ENCODE measurements at places on chromosomes 6 and 20.

DNA sequence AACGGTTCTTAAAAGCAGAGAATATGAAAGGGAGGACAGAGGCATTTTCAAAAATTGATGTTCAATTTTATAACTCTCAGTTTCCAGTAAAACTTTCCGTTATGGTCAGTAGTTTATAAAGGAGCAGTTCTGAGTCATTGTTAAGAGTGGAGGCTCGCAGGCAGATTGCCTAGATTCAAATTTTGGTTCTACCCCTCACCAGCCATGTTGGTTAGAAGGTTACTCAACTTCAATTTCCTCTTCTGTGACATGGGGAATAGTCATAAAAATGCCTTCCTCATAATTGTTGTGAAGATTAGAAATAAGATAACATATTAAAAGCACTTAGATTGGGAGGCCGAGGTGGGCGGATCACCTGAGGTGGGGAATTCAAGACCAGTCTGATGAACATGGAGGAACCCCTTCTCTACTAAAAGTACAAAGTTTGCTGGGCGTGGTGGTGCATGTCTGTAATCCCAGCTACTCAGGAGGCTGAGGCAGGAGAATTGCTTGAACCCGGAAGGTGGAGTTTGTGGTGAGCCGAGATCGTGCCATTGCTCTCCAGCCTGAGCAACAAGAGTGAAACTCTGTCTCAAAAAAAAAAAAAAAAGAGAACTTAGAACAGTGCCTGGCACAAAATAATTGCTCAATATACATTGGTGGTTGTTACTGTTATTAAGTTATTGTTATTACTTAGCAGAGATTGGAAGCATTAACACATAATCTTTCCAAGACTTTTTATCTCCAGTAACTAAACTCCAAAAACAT, 348.9 kb downstream of the NRN1 start:
- H3K27me3 ChIP-seq: no peaks in the 10 kb centered on the region
- no peak overlapping the region for H3K27ac ChIP-seq
- H3K4me1 ChIP-seq: no peaks in the 10 kb centered on the region

GRCh38 chr20:50130995-50131394, 18.0 kb upstream of the UBE2V1 start:
- no peak for DNase-seq
- no peaks in the 10 kb centered on the region for H3K27me3 ChIP-seq
- peaks cover 16% of the 10 kb centered on the region for H3K36me3 ChIP-seq
- no peak overlapping the region for H3K27ac ChIP-seq
- no peaks in the 10 kb centered on the region for H3K4me1 ChIP-seq
- no peak overlapping the region for H3K4me3 ChIP-seq

GRCh38 chr6:37578104-37578503, 78.4 kb upstream of the CCDC167 start:
- H3K36me3 ChIP-seq: no peaks in the 10 kb centered on the region
- H3K27ac ChIP-seq: no peak overlapping the region
- peaks cover 12% of the 10 kb centered on the region for H3K27me3 ChIP-seq
- DNase-seq: no peak
- peaks cover 6% of the 10 kb centered on the region for H3K4me1 ChIP-seq

GRCh38 chr6:32982084-32982701, 13.8 kb downstream of the BRD2 start:
- H3K27ac ChIP-seq: peak overlapping the region; percentile 58
- peak overlapping the region; percentile 23 for H3K4me3 ChIP-seq
- peaks cover 17% of the 10 kb centered on the region for H3K27me3 ChIP-seq
- DNase-seq: no peak

- H3K27me3 ChIP-seq: peaks cover 4% of the 10 kb centered on the region
- no peaks in the 10 kb centered on the region for H3K4me1 ChIP-seq
- no peak for DNase-seq
These were observed 55.4 kb downstream of the PREX1 start for GRCh38 chr20:48772183-48772976.

- peaks cover 10% of the 10 kb centered on the region for H3K4me1 ChIP-seq
- H3K36me3 ChIP-seq: no peaks in the 10 kb centered on the region
- no peaks in the 10 kb centered on the region for H3K27me3 ChIP-seq
- no peak overlapping the region for H3K4me3 ChIP-seq
- DNase-seq: no peak
These were observed 181.0 kb upstream of the ZNF217 start for GRCh38 chr20:53774461-53775203.

DNA sequence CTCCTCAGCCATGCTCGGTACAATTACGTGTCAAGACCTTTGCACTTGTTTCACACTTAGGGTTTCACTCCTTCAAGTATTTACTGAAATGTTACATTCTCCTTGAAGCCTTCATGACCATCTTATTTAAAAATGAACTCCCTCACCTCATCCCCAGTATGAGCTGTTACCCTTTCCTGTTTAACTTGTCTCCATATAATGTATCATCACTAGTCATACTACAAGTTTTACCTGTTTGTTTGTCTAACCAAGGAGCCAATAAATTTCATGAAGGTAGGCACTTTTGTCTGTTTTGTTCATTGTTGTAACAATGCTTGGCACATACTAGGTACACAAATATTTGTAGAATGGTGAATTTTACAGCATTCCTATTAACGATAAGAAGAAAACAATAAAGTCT, 46.1 kb upstream of the MTRF1L start:
- H3K4me1 ChIP-seq: no peaks in the 10 kb centered on the region
- H3K27me3 ChIP-seq: no peaks in the 10 kb centered on the region
- no peak overlapping the region for H3K27ac ChIP-seq
- no peaks in the 10 kb centered on the region for H3K36me3 ChIP-seq
- no peak for DNase-seq

GRCh38 chr6:15372932-15373331, 127.1 kb downstream of the JARID2 start:
- H3K27ac ChIP-seq: no peak overlapping the region
- H3K4me3 ChIP-seq: no peak overlapping the region
- H3K27me3 ChIP-seq: no peaks in the 10 kb centered on the region
- peaks cover 5% of the 10 kb centered on the region for H3K36me3 ChIP-seq

DNA sequence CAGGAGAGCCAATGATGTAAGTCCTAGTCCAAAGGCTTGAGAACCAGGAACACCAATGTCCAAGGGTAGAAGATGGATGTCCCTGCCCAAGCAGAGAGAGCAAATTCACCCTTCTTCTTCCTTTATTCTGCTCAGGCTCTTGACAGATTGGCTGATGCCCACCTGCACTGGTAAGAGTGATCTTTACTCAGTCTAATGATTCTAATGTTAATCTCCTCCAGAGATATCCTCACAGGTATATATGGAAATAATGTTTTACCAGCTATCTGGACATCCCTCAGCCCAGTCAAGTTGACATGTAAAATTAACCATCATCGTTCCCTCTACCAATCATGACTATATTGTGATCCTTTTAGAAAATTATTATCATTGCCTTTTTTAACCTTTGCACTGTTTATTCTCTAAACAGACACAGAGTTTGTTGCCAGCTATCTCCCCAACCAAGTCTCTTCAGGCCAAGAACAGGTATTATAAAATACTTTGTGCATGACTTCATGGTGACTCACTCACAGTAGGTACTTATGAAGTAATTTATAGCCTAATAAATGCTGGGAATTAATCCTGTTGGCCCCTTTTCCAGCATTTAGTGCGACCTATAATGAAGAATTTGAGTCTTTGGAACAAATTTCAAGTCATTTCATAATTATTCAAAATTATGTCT, 26.2 kb upstream of the TSHZ2 start:
- no peaks in the 10 kb centered on the region for H3K36me3 ChIP-seq
- no peaks in the 10 kb centered on the region for H3K27me3 ChIP-seq
- no peak overlapping the region for H3K27ac ChIP-seq

DNA sequence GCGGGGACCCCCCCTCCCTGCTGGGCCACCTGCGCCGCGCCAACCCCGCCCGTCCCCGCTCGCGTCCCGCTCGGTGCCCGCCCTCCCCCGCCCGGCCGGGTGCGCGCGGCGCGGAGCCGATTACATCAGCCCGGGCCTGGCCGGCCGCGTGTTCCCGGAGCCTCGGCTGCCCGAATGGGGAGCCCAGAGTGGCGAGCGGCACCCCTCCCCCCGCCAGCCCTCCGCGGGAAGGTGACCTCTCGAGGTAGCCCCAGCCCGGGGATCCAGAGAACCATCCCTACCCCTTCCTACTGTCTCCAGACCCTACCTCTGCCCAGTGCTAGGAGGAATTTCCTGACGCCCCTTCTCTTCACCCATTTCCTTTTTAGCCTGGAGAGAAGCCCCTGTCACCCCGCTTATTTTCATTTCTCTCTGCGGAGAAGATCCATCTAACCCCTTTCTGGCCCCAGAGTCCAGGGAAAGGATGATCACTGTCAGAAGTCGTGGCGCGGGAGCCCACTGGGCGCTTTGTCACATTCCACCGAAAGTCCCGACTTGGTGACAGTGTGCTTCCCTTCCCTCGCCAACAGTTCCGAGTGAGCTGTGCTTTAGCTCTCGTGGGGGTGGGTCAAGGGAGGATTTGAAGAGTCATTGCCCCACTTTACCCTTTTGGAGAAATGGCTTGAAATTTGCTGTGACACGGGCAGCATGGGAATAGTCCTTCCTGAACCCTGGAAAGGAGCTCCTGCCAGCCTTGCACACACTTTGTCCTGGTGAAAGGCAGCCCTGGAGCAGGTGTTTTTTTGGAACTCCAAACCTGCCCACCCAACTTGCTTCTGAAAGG, 2.1 kb downstream of the VEGFA start:
- H3K4me3 ChIP-seq: peak overlapping the region; percentile 97
- peaks cover 10% of the 10 kb centered on the region for H3K36me3 ChIP-seq
- peak overlapping the region; percentile 96 for H3K27ac ChIP-seq
- peak; percentile 48 for DNase-seq
- H3K4me1 ChIP-seq: peaks cover 41% of the 10 kb centered on the region
- H3K27me3 ChIP-seq: no peaks in the 10 kb centered on the region

GRCh38 chr6:163148451-163149278, 265.9 kb upstream of the QKI start:
- H3K36me3 ChIP-seq: no peaks in the 10 kb centered on the region
- H3K4me3 ChIP-seq: no peak overlapping the region
- no peak for DNase-seq
- H3K27me3 ChIP-seq: no peaks in the 10 kb centered on the region
- peaks cover 4% of the 10 kb centered on the region for H3K4me1 ChIP-seq

DNA sequence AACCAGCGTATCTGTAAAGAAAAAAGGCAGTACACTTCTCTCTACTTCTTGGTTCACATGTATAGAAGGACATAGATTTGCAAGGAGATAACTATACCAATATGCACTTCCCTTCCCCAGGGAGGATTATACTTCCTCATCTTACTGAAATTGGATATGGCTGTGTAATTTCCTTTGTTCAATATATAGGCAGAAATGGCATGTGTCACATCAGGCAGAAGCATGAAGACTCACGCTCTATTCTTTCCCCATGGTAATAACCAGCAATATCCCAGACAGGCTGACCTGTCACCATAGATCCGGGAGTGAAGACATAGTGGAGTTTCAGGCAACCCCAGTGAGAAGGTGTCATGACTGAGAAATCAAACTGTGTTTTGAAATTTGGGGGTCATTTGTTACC, 518.3 kb downstream of the KIF16B start:
- H3K36me3 ChIP-seq: no peaks in the 10 kb centered on the region
- no peak overlapping the region for H3K4me3 ChIP-seq
- peaks cover 5% of the 10 kb centered on the region for H3K4me1 ChIP-seq
- no peak overlapping the region for H3K27ac ChIP-seq
- DNase-seq: no peak
- H3K27me3 ChIP-seq: no peaks in the 10 kb centered on the region

DNA sequence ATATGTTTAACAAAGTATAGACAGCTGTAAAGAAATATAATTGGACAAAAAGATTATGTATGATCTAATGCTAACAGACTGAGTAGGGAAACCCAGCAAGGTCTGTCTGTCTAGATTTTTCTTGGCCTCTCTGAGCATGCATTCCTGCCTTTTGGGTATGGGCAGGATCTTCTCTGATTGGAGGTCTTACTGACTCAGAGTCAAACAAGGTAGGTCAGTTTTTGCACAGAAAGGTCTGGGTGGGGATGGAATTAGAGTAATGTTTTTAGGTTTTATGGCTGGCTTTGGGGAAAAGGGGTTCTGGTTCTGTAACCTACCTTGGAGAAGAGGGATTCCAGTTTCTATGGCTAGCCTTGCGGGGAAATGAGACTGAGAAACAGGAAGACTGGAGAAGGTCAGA, 65.5 kb downstream of the LIN28B start:
- H3K36me3 ChIP-seq: no peaks in the 10 kb centered on the region
- DNase-seq: no peak
- no peak overlapping the region for H3K4me3 ChIP-seq

DNA sequence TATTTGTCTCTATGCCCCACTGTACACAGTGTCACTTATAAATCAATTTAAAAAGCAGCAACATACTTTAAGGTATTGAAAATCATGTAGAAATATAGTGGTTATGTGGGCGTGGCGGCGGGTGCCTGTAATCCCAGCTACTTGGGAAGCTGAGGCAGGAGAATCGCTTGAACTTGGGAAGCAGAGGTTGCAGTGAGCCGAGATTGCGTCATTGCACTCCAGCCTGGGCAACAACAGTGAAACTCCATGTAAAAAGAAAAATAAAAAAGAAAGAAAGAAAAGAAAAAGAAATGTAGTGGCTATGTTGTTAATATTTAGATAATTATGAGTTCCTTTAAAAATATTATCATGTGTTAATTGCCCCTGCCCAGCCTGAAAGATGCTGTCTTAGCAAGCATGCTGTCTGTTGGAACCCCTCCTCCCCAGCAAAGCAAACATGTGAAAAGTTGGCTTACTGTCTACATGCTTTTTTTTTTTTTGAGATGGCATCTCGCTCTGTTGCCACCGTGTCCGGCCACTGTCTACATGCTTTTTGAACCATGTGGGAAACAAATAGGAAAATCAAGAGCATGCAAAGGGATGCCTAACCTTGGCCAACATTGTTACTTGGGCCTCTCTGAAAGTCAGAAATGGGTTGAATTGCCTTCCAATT, 151.4 kb upstream of the TSHZ2 start:
- no peaks in the 10 kb centered on the region for H3K4me1 ChIP-seq
- no peak for DNase-seq
- H3K27me3 ChIP-seq: no peaks in the 10 kb centered on the region
- no peak overlapping the region for H3K27ac ChIP-seq
- no peaks in the 10 kb centered on the region for H3K36me3 ChIP-seq
- no peak overlapping the region for H3K4me3 ChIP-seq

DNA sequence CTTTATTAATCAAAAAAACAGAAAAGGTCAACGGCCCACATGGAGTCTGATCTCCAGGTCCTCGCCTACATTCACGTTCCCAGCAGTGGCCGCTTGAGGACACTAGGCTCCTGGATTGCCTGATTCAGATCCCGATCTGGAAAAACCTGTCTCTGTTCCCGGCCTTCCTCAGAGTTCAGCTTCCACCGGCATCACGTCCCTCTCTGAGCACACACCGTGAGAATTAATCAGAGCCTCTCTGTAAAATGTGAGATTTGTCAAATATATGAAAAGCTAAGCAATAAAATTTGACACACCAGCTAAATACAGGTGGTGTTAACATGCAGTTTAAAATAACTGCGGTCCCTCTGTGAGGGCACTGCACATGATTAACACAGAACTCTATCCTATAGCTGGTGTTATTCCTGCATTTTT, 122.8 kb upstream of the COL21A1 start:
- no peak overlapping the region for H3K4me3 ChIP-seq
- H3K27ac ChIP-seq: no peak overlapping the region
- DNase-seq: peak; percentile 19
- H3K27me3 ChIP-seq: no peaks in the 10 kb centered on the region
- peaks cover 32% of the 10 kb centered on the region for H3K4me1 ChIP-seq

Measured in progenitor cell of endocrine pancreas (in vitro differentiated cells).